ENCODE measurements at places on chromosomes 1 and 21.

DNA sequence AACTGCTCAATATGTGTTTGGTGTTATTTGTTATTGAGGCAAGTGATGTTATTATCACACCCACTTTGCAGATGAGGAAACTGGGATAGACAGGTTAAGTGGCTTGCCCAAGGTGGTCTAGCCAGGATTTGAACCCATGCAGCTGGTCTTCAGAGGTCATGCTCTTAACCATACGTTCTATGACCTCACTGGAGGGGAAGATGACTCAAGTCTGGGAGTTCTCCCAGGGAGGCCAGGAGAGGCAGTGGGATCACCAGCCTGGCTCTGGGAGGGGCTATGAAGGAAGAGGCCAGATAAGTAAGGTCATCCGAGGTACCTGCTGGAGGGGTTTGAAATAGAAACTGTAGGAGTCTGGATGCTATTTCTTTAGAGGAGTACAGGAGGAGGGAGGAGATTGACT, 95.3 kb downstream of the NAV1 start:
- DNase-seq, result no peak

- no peak for DNase-seq
Observed at GRCh38 chr1:71667216-71667615, 586.4 kb upstream of the ZRANB2 start.

DNA sequence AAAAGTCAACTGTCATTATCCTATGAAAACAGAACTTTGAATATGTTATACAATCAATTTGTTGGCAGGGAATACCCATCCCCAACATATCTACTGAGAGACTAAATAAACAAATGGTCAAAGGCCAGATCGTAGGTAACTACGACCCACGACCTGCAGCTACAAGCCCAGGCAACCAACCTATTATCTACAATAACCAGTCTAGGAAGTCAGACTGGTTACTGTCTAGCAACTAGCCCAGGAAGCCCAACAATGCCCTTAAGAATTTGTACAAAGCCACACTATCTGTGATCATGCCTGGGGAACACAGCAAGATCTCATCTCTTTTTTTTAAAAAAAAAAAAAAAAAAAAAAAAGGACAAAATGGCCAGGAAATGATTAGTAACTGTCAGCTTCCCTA, 58.7 kb downstream of the SMYD3 start:
- DNase-seq, result no peak

GRCh38 chr1:154999571-155000410, 2.8 kb upstream of the ZBTB7B start:
- no peak for DNase-seq

DNA sequence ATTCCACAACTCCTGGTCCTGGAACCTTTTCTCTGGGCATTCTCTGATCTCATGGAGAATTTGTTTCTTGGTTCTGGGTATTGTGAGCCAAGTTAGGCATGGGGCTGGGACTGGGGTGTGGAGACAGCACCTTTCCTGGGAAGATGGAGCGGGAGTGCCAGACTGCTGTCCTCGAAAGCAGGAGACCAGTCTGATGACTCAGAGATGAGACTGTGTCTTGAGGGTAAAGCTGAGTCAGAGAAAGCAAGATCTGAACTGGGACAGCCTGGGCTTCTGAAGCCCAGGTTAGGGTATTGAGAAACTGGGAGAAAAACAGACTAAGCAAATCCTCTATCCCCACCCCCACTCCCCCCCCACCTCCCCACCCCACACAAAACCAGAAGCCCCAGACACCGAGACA, 2.2 kb upstream of the KANK4 start:
- DNase-seq, result no peak

GRCh38 chr1:16727190-16728111, 12.9 kb upstream of the RNU1-4 start:
- DNase-seq, result no peak

DNA sequence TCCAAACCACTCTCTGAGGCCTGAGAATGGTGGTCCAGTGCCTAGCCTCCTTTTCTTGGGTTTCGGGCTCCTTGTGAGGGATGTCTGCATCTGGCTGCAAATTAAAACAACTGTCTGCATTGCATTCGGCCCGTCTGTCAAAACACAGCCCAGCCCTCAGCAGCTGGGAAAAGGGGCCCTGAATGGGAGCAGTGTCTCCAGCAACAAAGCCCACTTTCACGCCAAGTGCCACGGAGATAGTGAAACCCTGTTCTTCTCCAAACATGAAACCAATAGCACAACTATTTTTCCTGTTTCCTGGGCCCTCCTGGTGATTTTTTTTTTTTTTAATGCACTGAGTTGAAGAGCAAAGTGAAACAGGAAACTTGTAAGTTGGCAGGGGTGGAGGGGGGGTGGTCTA, 138.4 kb downstream of the PLXNA2 start:
- DNase-seq, result no peak

- DNase-seq, result peak; percentile 46
Observed at GRCh38 chr1:38026592-38027200, 14.2 kb downstream of the UTP11 start.

DNA sequence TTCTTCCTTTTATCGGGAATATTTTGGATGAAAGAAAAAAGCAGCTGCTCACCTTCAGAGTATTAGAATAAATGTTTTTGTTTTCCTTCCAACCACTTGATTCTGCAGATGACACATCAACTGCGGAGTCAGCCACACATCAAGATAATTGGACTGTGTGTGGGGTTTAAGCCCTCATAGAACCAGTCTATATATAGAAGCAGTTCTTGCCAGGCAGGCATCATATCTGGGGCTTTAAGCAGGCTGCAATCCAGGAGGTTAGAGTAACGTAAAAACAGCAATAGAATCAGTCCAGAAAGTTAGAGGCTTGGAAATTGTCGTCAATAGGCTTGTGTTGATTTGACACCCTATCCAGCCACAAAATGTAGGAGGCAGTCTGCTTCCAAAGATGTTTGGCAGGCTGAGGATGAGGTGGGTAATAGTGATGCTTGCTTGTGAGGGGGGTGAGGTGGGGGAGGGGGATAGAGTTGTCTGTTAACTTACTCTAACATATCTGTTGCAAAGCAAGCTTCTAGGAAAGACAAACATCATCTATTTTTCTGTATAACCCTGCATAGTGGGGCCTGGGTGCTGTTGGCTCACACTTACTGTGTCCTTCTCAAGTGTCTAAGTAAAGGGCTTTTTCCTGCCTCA, 64.8 kb downstream of the PEX14 start:
- DNase-seq, result no peak

- DNase-seq, result no peak
Observed at GRCh38 chr1:114607223-114607622, 25.8 kb upstream of the BCAS2 start.

- no peak for DNase-seq
Observed at GRCh38 chr1:222953585-222953984, 138.7 kb downstream of the DISP1 start.

DNA sequence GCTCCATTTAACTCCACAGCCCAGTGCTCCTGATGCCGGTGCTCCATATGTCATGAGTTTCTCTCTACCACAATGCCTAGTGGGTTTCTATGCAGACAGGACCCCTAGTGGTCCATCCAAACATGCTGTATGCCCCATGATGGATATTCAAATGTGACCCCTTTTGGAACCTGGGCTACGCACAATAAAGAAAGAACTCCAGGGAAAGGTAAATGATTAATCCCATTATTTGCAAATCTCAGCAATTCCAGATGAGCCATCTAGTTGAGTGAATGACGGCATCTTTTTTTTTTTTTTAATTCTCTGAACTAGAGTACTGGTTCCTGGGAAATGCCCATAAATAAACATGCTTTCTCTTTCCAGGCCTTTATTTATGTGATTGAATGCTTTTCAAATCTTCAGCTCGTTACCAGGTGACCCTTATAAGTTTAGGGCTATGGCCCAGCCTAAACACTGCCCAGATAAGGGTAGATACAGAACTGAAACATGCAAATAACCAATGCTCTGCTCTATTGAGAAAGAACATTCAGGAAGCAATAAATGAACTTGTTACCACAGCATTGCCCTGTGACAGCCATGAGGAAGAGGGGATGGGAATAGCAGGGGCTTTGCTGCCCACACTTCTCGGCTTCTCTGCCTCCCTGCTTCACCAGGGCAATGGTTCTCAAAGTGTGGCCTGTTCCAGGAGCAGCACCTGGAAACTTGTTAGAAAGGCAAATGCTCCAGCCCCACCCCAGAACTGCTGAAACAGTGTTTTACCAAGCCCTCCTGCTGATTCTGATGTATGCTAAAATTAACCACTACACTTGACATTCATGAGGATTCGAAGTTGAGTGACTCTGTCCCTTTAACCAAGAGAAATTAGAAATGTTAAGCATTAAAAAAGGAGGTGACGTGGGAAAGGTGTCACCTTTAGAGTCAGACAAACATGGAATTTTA, 151.7 kb downstream of the SEC16B start:
- no peak for DNase-seq

- DNase-seq, result no peak
Observed at GRCh38 chr1:177181631-177182291, 11.0 kb downstream of the BRINP2 start.

DNA sequence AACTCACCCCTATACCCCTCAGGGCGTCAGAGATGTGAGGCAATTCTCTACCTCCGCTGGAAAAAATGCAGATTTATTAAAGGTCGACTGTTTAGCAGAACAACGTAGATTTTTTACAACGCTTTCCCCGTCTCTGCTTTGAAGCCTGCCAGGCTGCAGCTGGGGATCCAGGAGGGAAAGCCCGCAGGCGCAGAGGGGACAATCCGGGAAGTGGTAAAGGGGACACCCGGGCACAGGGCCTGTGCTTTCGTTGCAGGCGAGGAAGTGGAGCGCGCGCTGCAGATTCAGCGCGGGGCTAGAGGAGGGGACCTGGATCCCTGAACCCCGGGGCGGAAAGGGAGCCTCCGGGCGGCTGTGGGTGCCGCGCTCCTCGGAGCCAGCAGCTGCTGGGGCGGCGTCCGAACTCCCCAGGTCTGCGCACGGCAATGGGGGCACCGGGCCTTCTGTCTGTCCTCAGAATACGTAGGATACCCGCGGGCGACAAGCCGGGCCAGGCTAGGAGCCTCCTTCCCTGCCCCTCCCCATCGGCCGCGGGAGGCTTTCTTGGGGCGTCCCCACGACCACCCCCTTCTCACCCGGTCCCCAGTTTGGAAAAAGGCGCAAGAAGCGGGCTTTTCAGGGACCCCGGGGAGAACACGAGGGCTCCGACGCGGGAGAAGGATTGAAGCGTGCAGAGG, 5.5 kb downstream of the SIM2 start:
- DNase-seq, result no peak

- no peak for DNase-seq
Observed at GRCh38 chr21:45975020-45975666, 6.4 kb upstream of the COL6A1 start.

GRCh38 chr1:21875621-21876063, 61.5 kb downstream of the HSPG2 start:
- DNase-seq, result no peak

DNA sequence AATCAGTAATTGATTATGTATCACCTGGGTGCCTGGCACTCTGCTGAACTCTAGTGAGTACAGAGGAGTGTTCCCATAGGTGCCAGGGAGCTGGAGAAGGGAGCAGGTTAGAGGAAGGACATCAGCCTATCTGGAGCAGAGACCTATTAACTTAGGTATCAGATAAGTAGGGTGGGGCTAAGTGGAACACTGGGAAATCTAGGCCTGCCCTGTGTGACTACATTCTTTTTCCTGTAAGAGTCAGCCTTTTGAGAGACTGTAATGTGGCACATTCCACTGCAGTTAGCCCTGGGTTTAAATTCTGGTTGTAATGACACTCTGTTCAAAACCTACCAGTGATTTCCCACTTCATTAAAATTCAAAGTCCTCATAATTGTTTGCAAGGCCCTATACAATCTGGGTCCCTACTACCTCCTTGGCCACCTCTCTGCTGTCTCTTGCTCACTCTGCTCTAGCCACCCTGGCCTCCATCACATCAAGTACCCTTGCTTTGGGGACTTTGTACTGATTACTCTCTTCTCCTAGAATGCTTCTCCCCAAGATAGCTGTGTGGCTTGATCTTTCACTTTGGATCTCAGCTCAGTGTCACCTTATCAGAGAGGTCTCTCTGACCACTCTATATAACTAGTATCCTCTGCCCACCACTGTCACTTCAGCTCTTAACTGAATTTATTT, 12.9 kb downstream of the STX12 start:
- no peak for DNase-seq

DNA sequence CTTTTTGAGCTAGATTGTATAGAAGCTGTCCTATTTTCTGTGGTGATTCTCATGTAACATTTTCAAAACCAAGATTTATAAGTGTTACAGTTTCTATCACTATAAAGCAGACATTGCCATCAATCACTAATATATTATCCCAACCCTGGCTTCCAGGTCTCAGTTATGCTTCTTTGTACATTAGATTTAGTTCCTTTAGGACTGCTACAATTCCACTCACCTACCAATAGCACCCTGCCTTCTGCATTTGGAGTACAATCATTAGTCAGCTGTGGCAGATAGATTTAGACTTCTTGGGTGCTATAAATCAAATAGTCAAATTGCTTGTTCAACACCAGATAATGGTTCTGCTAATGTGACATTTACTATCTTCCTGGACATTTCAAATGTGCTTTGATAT, 281.6 kb downstream of the BRINP3 start:
- DNase-seq, result no peak
